Stimulated activated CD8-positive, alpha-beta memory T cell treated with anti-CD3 and anti-CD28 coated beads, Interleukin-12 subunit alpha, Interleukin-12 subunit beta, amount 100 ng/mL, for 1 hour (primary cell): ENCODE measurements at places on chromosomes 7 and 10.

DNA sequence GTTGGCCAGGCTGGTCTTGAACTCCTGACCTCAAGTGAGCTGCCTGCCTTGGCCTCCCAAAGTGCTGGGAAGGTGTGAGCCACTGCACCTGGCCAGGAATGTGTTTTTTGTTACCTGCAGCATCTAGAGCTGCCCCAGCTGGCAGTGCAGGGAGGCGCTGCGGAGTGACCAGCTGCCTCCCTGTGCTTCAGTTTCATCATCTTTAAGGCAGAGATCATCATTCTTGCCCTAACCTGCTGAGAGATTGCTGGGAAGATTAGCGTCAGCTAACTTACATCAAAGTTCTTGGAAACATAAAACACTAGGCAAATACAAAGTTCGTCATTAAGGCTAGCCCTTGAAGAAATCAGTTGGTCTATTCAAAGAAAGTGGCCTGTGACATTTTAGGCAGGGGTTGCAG lies 2.3 kb downstream of the ZNF282 start:
- no peak for DNase-seq

GRCh38 chr10:110643035-110643652 lies 992 bp upstream of the RBM20 start:
- no peak for DNase-seq

DNA sequence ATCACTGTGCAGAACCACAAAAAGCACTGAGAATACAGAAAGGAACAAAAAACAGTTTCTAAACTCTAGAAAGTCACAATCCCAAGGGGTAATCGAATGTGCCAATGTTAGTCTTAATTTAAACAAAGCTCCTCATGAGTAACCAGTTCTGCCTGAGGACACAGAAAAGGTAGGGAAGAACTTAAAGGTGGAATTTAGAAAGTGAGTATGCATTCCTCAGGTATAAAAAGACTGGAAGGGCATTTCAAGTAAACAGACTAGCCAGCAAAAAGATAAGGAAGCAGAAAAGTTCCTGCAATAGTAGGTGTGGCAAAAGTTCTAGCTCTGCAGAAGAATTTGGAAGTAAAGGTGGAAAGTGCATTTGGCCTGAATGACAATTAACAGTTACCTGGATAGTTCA lies 84.6 kb upstream of the DLX6 start:
- DNase-seq, result no peak

DNA sequence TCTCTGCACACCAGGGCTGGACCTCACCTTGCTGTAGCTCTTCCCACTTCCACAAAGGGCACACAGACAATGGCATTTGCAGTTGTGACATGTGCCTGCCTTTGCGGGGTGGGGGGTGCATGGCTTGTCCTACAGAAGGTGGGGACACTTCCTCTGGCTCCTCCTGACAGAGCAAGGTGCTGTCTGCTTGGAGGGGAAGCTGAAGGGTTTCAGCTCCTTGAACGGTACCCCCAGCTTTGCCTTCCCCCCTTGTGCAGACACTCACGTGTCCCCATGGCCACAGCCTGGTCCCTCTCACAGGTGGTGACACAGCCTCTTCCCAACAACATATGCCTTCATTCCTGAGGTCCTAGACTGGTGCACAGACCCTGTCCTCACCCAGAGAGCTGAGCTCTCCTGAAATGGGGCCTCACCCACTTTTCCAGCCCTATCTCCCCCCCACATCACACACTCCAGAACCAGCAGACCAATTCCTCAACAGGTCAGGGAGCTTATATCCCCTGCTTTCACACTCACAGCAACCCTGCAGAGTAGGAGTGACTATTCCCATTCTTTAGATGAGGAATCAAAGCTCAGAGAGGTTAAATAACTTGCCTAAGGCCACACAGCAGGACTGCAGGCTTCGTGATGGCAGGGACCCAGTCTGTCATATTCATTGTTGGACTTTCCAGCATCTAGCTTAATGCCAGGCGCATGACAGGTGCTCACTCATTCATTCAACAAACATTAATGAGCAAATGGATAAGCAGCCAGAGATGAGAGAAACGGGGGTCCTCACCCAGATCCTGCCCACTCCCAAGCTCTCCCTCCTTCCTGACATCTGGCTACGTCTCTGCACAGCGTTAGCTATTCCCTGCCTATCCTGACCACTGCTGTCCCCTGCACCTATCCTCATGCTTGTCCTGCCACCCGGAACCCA lies 44.4 kb downstream of the PARP12 start:
- DNase-seq, result no peak

GRCh38 chr10:26579256-26580063 lies 118.0 kb upstream of the PDSS1 start:
- DNase-seq, result no peak

DNA sequence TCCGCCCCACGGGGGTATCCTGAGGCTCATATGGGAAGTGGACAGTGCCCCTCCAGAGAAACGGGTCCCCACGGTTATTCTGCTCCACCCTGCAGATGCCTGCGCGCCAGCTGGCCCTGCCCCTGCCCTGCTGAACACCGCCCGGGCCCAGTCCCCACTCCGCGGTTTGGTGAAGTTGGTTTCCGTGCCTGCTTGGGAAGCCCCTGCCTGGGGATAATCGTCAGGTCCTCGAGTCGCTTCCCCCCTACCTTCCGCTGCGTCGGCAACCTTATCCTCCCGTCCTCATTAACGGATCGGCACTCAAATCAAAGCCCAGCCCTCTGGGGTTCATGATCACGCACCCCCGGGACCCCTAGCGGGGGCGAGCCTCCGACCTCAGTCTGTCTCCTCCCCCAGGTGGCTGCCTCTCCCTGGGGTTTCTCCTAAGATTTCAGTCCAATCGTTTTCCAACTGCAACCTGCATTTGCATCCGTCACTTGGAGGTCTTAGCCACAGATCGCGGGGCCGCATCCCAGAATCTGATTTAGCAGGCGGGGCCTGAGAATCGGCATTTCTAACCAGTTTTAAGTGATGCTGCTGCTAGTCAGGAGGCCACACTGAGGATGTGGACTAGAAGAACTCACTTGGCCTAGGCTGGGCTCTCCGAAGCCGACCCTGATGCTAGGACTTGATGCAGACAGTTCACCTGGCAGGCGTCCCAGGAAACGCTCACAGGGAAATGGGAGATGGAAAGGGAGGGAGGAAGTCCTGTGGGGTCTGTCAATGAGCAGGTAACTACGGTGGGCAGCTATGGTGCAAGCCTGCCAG lies 27.6 kb downstream of the WDR86 start:
- DNase-seq, result no peak

DNA sequence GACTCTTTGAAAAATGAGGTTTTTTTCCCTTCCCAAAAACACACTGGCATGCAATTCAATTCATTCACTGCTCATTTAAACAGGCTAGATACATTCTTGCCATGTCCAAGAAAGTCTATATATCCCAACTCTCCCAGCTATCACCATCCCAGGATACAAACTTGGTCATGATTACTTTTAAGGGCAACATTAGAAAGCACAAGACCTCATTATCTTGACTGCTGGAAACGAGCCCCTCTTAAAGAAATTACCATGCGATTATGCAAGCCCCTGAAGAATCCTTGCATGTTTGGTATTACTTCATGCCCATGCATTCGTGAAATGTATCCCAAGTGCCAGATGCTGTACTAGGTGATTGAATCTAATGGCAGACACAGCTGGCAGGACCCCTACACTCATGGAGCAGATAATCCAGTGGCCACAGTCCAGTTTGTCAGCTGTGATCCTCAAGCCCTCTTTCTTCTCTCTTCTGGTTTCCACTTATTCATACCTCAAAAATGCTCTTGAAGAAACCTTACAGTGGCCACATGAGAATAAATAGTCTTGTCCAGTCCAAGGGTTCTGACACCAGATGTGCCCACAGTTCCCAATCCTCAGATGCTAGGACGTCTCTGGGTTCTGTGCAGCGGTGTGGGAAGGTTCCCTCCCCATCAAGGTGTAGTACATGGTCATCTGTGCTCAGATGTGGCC lies 103.7 kb upstream of the HABP2 start:
- no peak for DNase-seq

DNA sequence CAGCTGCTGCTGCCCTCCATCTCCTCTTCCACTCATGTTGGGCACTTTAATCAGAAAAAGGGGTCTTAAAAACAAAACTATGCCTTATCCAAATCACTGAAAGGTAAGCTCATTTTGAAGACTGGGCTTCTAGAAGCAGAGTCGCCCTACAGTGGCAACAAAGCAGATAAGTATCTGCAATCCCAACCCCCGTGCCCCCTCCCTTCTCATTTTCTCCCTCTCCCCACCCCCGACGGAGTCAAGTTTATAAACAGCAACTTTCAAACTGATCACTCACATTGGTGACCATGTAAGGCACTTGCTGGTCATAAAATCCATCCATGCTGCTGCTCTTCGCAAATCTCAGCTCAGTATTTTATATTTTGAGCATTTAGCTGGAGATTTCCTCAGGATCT lies 738 bp downstream of the ETV1 start:
- DNase-seq, result no peak

DNA sequence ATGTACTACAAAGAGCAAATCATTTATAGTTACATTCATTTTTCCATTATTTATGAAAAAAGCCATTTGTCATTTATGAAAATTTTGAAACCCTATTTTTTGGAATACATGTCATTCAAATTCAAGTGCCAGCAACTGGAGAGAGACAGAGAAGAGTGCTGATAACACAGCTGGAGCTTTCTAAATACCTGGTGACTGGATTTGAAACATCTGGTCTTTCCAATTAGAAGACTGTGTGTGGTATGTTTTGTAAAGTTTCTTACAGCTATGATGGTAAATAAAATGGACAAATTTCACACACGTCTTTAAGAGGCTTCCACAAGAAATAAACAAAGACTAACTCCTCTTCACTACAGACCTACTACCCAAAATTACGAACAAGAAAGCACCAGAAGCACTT lies 56.8 kb downstream of the CHCHD3 start:
- no peak for DNase-seq

DNA sequence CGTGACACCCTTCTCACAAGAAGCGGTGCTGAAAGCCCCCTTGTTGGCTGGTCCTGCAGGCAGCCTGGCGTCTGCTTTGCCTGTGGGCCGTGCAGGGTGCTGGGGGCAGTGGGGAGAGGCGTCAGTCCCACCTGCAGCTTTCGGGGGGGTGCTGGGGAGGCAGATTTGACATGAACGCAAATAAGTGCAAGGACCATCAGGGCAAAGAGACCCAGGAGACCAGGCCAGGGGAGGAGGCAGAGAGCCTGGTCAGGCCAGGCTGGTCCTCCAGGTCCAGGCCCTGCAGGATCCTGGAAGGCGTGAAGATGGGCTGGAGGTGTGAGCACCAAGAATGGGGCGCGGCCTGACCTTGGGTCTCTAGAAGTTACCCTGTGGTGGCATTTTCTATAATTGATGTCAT lies 81.6 kb downstream of the MGMT start:
- no peak for DNase-seq

DNA sequence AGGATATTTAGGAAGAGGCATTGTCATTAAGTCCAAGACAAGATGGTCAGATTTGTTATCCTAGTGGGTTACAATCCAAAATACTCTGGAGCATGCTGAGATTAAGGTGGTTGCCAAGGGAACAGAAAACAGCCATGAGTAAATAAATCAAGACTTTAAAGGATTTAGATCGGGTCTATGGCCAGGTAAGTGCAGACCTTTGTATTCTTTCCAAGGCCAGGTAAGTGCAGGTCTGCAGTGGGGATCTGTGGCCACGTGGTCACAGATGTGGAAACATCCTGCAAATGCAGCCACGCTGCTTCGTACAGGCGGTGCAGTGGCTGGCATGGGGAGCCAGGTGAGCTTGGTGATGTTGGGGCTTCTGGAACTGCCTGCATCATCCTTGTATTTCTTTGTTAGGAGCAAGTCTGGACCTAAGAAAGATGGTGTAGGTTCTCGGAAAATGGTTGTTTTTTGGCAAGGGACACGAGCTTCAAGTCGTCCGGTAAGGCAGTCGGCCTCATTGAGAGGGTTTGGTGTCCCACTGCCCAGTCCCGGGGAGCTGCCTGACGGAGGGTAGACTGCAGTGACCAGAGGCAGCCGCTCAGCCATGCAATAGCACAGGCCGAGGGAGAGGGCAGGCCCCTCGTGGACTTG lies 21.8 kb downstream of the ZNF775 start:
- no peak for DNase-seq

- DNase-seq, result no peak
Observed at GRCh38 chr7:149285603-149286002, 23.6 kb downstream of the ZNF783 start.

- no peak for DNase-seq
Observed at GRCh38 chr10:89388806-89389205, 3.6 kb upstream of the IFIT1 start.

GRCh38 chr7:20458521-20458920 lies 127.8 kb downstream of the ITGB8 start:
- no peak for DNase-seq

DNA sequence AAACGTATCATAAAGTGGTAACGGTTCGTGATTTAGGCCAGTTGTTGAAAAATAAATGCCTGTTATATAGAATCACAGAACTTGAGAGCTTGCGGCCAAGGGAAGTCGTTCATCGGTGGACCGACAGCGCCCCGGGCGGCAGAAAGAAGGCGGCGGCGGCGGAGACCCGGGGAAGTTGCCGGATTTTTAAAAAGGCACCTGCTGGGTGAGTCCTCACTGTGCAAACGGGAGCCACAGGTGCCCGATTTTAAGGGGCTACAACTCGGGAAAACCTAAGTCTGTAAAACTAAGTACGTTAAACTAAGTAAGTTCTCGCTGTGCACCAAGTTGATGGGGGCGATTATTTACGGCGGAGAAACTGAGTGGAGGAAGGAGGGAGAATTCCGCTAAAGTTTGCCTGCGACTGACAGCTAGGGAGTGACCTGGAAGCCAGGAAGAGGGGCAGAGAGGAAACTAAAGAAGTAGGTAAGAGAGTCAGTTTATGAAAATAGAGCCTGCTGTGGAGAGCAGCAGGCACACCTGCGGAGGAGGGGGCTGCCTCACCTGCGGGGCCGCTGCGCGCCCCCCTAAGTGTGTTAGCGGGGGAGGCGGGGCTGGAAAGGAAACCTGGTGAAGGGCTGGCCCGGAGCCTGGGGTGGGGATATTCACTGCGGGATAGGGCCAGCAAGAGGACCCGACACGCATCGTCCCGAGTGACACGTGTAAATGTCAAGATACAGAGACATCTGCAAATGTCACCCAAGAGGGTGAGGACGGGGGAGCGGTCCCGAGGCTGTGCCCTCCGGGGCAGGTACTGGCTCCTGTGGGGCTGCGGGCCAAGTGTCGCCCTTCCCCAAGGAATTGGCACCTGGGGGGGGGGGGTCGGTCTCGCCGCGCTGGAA lies 996 bp downstream of the ADAM12 start:
- no peak for DNase-seq
